ENCODE measurements at places on chromosomes 7 and 10.

DNA sequence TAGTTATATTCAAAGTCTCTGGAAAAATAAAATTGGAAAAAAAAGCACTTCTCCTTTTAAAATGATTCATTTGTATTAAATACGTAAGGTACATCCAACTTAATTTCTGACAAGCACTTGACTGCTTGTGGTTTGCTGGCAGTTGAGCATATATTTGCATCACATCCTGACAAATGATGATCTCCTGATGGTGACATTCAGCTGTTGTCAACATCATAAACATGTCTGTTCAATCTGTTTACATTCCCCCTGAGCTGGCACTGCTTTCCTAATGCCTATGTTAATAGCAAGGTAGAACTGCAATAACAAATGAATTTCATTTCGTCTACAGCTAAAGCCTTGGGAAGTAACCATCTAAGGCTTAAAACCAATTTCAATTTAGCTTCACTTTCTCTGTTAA is 24.4 kb downstream of the TSPAN12 start:
- peak; percentile 42 for DNase-seq

DNA sequence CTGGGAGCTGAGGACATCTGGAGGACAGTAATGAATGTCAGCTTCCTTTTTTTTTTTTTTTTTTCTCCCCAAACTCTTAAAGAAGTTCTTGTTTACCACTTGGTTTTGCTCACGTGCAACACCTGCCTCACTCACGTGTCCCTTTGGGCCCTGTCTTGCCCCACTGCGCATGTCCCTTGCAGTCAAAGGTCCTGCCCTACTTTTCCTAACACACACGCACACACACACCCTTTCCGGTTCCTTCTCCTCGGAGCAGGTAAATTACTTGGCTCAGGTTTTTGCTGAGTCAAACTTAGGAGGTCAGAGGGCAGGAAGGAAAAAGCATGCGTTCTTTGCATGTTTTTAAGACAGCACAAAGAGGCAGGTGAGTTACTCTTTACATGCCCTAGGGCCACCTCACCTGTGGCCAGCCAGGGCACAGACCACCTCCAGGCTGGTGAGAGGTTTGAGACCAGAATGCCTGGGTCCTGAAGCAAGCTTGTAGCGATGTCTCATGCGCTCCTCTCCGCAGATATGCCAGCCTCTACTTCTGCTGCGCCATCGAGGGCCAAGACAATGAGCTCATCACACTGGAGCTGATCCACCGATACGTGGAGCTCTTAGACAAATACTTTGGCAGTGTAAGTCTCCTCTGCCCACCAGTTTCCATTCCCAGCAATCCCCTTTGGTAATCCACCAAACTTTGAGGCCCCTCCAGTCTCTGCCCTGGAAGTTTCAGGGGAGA is 2.8 kb downstream of the AP1S1 start:
- no peak for DNase-seq

- no peak for DNase-seq
These were observed 2.0 kb downstream of the MASTL start for GRCh38 chr10:27157150-27157549.

GRCh38 chr7:35289376-35289775 is 35.5 kb upstream of the TBX20 start:
- DNase-seq: no peak

- DNase-seq: no peak
These were observed 650 bp upstream of the TM9SF3 start for GRCh38 chr10:96587264-96588059.

DNA sequence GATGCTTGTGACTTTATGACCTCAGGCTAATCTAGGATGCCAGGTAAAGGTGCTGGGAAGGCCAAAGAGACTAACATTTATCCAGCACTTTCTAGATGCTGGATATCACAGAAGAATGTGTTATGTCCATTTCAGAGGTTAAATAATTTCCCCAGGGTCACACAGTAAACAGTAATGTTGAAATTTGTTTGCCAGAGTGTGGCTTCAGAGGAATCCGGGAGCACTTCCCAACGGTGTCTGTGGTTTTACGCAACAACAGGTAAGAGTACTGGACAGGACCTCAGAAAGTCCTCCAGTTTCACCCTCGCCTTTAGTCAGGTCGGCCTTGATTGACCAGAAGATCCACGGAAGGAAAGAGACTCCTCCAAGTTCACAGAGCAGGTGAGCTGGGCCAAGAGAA is 1.7 kb downstream of the SHTN1 start:
- DNase-seq: no peak

- no peak for DNase-seq
These were observed 144.6 kb downstream of the NRCAM start for GRCh38 chr7:108311446-108312168.

GRCh38 chr10:119575506-119575905 is 21.3 kb downstream of the TIAL1 start:
- DNase-seq: no peak

GRCh38 chr7:142811154-142811737 is 40.5 kb downstream of the PRSS2 start:
- DNase-seq: no peak

- DNase-seq: no peak
These were observed 6.4 kb downstream of the MAFK start for GRCh38 chr7:1536743-1537534.

- DNase-seq: no peak
These were observed 310.7 kb downstream of the WDR37 start for GRCh38 chr10:1366811-1367425.

DNA sequence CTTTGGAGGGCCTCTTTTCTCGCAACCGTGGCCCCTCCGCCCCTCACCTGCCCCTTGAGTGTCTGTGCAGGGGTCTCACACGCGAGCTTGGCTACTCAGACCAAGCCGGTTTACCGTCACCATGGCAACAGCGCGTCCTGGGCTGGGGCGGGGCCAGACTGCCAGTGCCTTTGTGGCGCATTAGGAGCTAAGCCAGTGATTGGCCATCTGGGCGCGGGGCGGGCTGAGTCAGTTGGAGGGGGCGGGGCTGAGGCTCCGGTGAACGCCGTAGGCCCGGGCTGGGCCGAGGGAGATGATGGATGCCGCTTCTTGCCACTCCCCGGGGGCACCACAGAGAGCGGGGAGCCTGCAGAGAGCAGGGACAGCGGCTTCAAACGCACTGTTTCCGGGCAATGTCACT is 48.7 kb upstream of the FXYD4 start:
- DNase-seq: peak; percentile 76

- DNase-seq: no peak
These were observed 23.5 kb upstream of the DDX50 start for GRCh38 chr10:68877482-68878110.

GRCh38 chr7:75798770-75799169 is 14.8 kb downstream of the CCL24 start:
- no peak for DNase-seq
